ENCODE measurements at places on chromosomes 5 and 9.

GRCh38 chr9:81125446-81126092, 563.8 kb downstream of the TLE1 start:
- DNase-seq, result no peak

GRCh38 chr5:121053055-121053985, 589.2 kb downstream of the PRR16 start:
- no peak for DNase-seq

DNA sequence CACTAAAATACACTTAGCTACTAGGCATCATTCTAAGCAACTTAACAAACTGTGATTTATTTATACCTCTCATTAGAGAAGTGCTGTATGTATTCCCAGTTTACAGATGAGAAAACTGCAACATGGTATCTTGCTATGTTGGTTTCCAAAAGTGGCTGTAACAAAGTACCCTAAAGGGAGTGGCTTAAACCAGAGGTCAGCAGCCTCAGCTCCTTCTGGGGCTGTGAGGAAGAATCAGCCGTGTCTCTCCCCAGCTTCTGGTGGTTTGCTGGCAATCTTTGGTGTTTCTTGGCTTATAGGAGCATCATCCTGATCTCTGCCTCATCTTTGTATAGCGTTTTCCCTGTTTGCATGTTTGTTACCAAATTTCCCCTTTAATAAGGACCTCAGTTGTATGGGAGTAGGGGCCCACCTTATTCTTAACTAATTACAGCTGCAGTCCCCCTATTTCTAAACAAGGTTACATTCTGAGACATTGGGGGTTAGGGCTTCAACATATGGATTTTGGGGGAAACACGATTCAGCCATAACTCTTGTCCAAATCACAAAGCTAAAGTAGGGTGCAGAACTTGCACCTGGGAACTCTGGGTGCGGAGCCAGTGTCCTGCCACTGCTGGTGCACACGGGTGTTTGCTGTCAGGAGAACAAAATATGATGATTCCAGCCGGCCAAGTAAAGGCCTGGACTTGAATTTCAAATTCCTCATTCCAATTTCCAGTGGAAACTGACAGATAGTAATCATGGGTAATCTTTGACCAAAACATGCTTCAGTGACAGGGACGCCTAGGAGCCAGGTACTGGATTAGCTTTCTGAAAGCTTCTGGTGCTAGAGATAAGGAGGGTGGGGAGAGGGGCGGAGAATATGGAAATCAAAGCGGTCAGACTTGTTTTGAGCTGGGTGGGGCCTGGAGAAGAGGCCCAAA, 43.3 kb downstream of the RAI14 start:
- DNase-seq, result no peak

GRCh38 chr5:144004751-144005150, 165.7 kb downstream of the YIPF5 start:
- DNase-seq, result no peak

GRCh38 chr5:160699301-160699700, 152.7 kb downstream of the ATP10B start:
- no peak for DNase-seq

- no peak for DNase-seq
These were observed 152.5 kb downstream of the EFNA5 start for GRCh38 chr5:107518190-107518589.

DNA sequence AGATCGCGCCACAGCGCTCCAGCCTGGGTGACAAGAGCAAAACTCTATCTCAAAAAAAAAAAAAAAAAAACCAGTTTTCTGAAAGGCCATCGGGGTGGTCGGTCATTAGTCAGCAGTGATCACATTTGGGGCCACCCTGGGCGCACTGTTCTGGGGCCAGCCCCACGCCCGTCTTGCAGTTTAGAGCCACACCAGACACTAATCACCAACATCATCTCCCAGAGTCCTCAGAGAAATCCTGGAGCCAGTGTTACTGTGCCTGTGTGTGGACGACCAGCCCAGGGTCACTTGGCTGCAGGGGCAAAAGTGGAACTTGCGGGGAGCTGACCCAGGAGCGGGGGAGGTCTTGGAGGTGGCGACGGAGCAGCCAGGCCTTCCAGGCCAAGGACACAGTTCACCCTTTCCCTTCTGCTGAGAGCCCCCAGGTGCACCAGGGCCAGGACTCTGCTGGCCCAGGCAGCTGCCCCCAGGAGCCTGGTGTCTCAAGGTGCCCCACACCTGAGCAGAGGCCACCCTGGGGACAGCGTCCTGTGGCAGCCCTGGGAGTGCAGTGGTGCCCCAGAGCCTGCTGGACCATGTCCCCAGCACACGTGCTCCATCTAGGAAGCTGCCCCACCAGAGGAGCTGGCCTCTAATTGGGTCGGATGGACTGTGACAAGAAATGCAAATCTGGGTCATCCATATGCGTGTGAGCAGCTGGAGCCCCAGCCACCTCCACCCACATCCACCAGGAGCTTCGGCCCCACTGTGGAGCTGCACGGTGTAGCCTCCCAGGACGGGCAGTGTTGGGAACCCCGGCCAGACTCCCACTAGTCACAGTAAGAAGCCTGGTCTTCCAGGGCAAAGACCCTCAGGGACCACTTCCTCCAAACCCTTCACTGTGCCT, 51.1 kb downstream of the NEK6 start:
- no peak for DNase-seq

DNA sequence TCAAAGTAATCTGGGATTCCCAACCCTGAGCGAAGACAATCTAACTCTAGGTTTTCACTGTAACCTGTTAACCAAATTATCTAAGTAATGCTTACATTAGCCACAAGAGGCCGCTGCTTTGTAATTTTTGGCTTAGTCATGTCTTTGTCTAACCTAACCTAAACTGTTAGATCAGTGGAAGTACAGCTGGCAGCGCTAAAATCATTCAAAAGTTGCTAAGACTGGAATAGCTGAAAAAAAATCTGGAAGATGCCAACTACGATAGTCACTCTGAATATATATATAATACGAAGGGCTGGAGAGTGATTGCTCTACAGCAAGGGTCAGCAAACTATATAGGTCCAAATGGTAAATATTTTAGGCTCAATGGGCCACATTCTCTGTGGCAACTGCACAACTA, 60.2 kb downstream of the FBXO38 start:
- no peak for DNase-seq

DNA sequence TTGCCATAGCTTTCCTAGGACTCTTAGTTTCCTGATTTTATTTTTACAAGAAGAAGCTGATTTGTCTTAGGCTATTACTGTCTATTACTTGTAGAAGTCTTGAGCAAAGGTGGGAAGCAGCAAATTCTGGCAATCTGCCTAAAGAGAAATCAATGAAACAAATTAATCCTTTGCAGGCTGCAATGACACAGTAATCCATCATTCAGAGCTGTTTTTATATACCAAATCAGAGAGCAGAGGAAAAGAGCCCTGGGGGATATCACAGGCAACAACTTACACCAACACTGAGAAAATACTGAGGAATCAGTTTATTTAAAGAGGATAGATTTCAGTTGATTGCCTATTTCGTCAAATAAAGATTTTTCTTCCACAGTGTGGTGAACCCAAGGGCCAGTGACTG, 13.6 kb downstream of the NR2F1-AS1 start:
- DNase-seq, result no peak

GRCh38 chr9:109083813-109084405, 35.8 kb downstream of the TMEM245 start:
- no peak for DNase-seq

DNA sequence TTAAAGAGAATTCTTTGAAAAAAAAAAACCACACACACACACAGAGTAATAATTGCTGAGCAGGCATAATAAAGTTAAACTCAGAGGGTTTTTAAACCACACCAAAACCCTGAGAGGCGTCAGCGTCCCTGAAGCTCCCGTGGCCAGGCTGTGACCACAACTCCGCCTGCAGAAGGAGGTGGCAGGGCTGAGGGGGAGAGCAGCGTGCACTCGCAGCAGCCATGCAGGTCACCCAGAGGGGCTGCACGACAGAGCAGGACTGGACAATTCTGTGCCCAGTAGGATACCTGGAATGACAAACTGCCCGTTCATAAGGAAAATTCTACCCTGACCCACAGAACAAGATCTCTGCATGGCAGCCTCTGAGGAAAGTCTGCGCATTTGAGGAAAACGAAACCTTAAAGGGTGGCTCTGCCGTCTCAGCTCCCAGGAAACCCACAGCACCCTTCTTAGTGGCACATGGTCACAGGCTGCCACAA, 44.0 kb downstream of the ROR2 start:
- peak; percentile 25 for DNase-seq

GRCh38 chr9:11902610-11903009, 790.6 kb upstream of the TYRP1 start:
- no peak for DNase-seq

DNA sequence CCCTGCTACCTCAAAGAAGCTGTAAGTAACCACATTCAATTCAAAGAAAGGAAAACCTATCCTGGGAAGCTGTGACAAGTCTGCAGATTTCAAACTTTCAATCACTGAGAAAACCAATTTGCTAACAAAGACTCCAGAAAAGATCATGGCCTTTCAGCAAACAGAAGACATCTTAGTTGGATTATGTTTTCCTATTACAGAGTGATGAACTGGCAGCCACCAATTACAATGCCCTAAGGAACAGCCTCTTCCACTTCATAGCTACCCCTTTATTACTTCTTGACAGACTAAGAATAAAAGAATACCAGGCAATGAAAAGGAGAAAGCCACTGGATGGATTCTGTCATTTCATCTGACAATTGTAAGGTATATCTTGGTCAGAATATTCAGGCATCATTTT, 128.2 kb upstream of the RASEF start:
- DNase-seq, result no peak

DNA sequence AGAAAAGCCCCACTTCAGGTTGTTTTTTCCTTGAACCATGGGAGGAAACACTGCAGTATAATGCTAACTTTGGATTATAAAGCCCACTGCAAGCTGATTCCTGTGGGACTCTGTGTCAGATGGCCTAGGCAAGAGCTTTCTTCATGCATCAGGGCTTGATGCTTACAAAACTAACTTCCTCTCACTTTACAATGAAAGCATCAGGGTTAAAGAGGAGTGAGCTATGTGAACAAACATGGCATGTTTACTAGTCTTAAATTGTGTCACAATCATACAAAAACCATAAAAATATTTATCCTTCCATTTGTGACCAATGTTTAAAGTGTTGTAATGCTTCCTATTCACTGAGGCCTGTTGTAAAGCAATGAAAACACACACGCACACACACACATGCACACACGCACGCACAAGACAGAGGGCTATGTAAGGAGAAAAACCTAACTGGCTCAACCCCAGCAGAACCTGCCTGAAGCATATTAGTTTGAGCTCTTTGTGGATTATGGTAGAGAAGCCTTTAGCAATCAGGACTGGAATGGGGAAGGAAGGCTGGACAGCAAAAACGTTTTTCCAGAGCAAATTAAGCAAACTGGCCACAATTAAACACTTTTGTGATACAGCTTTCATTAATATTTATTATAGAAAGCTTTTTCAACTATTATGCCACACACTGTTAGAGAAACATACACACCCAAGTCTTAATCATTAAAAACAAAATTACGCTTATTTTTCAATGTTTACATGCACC, 122.2 kb downstream of the AUH start:
- no peak for DNase-seq

DNA sequence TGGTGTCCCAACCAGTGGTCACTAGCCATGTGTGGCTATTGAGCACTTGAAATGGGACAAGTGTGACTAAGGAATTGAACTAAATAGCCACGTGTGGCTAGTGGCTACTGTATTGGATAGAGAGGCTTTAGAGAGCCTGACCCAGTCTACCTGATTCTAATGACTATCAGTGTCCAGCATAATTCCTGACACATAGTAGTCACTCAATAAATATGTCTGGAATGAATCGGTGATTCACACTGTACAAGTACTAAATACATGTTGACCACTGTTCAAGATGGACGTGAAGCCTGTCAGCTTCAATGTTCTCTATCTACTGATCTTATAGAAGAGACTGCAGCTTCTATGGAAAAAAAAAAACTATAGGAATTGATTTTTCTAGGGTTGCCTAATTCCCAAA, 57.7 kb upstream of the MAST4 start:
- no peak for DNase-seq

- no peak for DNase-seq
These were observed 9.1 kb upstream of the EXOC3 start for GRCh38 chr5:433836-434235.

DNA sequence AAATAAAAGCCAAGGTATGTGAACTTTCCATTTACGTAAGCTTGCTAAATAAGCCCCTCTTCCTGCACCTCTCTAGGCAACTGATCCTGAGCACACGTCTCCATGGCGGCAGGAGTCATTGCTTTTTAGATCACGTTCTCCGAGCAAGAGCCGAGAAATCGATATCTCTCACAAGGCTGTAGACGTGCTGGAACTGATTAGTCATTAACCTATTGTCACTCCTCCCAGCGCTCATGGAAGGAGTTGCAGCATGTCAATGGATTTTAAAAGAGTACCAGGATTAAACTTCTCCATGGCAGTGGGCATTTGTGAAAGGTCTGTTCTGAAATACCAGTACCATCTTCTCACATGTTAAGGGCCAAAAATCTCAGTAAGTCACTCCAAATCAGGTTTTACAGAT, 4.7 kb upstream of the ADCY2 start:
- DNase-seq, result no peak

DNA sequence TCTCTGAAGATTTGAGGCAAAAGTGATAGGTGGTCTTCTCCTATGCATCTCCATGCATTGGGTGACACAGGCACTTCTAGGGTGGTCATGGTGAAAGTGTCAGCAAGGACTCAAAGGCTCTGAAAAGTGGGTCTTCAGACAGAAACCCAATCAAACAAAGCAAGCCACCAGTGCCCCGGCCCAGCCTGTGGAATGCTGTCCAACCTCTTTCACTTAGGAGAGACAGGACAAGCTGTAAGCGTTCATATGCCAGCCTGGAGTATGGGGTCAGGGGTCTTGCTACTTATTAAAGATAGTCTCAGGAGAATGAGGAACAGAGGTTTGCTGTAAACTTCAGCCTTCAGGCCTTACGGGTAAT, 324.5 kb downstream of the GADD45G start:
- no peak for DNase-seq

DNA sequence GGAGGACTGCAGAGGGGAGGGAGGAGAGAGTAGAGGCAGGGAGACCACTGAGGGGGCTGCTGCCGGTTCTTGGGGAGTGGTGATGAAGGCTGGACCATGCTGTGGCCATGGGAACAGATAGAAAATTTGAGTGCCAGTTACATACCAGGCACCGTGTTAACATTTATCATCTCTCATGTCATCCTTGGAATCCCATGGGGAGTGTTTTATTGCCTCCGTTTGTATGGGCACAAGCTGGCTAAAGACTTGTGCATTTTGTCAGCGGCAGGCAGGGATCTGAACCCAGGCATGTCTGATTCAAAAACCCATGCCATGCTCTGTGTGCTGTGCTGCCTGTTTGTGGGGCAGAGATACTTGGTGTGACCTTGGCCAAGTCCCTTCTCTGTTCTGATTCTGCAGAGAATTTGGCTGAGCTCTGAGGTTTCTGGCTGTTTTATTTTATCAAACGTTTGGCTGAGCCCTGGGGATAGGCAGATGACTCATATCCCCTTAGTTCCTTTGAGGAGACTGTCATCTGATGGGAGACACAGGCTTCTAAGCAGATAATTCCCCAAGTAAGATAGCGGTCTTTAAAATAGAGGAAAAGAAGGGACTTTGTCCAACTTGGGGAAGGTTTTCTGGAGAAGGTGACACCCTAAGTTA, 22.2 kb downstream of the COL27A1 start:
- DNase-seq, result no peak

All from stimulated activated CD8-positive, alpha-beta memory T cell treated with anti-CD3 and anti-CD28 coated beads, Interleukin-4, amount 100 ng/mL, for 4 hours (primary cell).